ENCODE measurements at places on chromosomes 5 and 9. TPM values are rescaled to one million over a fixed set of nuclear protein-coding genes. Genes with fewer than 3 reads are reported as not detected.

S1PR3 gene
- 208 TPM for total RNA-seq

CDC20B gene
- total RNA-seq = not detected

ABL1 gene
- 85.0 TPM for total RNA-seq

MEF2C gene
- total RNA-seq = 94.1 TPM

PALM2AKAP2 gene
- 101 TPM for total RNA-seq

DCAF12 gene
- 20.5 TPM for total RNA-seq

IFT74 gene
- 11.0 TPM for total RNA-seq

PSD2 gene
- total RNA-seq = 0.14 TPM

OR1J2 gene
- total RNA-seq = not detected

CCDC171 gene
- 3.1 TPM for total RNA-seq

- DNase-seq = no peak
Observed at GRCh38 chr9:134174073-134174449, 9.7 kb upstream of the RNU6ATAC start.

DNA sequence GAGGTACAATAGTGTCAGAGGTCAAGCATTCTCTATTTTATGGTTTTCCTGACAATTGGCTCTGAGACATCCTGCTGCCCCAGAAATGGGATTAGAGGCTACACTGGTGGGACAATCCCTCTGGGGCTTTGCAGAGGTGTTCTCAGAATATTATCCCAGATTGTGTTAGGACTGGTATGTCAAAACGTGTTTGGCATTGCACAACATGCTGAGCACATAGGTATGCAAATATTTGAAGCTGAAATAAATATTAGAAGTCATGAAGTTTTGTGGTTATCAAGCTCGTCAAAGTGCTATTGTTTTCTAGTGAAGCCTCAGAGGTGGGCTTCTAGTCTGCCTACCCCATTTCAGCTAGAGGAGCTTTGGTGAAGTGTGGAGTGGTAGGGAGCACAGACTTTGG is 304.4 kb downstream of the MAN2A1 start:
- no peak for DNase-seq

DNA sequence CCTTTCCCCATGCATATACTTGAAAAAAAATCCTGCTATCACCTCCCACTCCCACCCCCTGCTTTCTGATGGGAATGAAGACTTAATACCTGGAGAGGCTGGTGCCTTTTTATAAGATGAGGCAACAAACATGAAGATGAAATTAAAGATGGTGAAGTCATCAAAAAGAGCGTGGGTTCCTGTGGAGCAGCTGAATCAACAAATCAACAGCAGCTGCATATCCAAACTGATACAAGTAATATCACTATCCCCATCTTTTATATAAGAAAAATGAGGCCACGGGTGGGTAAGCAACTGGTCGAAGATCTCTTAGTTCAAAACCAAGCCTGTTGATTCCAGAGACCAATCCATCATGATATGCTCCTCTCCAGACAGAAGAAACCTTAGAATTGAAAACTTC is 268.5 kb downstream of the ENC1 start:
- DNase-seq = no peak

GRCh38 chr5:100472091-100472490 is 63.1 kb upstream of the FAM174A start:
- DNase-seq = no peak

DNA sequence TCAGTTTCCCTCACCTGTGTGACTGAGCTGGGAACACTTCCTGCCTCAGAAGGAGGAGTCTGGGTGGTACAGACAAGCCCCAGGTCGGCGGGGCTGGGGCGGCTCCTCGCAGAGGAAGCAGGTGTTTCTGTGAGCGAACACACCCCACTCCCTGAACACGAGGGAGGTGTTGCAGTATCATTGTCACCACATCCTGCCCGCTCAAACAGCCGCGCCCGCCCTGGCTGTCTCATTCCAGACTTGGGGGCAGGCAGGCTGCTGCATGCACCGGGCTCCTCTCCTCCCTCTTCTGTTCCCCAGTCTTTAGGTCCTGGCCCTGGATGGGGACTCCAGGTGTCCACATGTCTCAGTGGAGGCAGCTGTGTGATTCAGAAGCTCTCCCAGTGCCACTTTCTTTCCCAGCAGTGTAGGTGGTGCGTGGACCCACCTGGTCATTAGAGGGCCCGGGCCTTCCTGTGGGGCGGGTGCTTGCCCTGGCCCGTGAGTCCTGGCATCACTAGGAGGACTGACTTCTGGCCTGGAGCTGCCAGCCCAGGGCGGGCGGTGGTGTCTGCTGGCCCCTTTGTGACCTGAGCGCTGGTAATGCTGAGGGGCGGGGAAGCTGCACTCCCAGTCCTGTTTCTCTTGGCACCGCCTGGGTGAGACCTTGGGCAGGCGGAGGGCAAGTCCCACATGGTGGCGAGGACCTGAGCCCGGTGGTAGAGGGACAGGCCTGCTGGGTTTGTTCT is 18.3 kb upstream of the PHYHD1 start:
- no peak for DNase-seq

GRCh38 chr9:110994771-110995241 is 43.5 kb downstream of the LPAR1 start:
- no peak for DNase-seq

DNA sequence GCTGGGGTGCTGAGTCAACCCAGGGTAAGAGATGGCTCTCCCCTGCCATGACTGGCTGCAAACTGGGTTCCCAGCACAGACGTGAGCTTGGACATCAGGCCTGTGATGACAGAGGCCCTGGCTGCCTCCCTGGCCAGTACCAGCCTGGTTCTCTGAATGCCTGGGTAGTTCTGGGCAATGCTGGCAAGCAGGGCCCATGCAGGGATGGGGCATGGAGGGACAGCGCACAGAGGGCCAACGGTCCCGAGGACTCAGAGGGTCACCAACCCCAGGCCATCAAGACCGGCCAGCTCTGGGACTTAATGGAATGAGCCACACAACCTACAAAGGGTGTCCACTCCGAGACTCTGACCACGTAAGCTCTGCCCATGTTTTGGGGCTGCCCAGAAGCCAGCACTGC is 241.4 kb downstream of the FSTL4 start:
- no peak for DNase-seq

- DNase-seq = no peak
Observed at GRCh38 chr5:57598756-57599155, 116.1 kb upstream of the ACTBL2 start.

DNA sequence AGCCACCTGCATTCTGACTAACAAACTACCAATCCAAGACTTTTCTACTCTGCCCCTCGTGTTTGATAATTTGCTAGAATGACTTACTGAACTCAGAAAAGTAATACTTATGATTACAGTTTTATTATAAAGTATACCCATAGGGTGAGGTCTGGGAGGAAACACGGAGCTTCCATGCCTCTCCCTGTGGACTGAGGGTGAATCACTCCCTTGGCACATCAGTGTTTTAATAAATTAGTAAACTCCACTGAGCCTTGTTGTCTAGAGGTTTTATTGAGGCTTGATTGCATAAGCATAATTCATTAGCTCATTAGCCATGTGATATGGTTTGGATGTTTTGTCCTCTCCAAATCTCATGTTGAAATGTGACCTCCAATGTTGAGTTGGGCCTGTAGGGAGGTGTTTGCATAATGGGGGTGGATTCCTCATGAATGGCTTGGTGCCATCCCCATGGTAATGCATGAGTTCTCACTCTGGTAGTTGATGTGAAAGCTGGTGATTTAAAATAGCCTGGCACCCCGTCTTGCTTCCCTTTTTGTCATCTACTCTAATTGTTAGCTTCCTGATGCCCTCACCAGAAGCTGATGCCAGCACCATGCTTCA is 233.6 kb upstream of the TRPC7 start:
- no peak for DNase-seq

- no peak for DNase-seq
Observed at GRCh38 chr9:110785166-110785565, 116.6 kb downstream of the MUSK start.

GRCh38 chr9:37550781-37551180 is 25.4 kb downstream of the FBXO10 start:
- DNase-seq = no peak

DNA sequence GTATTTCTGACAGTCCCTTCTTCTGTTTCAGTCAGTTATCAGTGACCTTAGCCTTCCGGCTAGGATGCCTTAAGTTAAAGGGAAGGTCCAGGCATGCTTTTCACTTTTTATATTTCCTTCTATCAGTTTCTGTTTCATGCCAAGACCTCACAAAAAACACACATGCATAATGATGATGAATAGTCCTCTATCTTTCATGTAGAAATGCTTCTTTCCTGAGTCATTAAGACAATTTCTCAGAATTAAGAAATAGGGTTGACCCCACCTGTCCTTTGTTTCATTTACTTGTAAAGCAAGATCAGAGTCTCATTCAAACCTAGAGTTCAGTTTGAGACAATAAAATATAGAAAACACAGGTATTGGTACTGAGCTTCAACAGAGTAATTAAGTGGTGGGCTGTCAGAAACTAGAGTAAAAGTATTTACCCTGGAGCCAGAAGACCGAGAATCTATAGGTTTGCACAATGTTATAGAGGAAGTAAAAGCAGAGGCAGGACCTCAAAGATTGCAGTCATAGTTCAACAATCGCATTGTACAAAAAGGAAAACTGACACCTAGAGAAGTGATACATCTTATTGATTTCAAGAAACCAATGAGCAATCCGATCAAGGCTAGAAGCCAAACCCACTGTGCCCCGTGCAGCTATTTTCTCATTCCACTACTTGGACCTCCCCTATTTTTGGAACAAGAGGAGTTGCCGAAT is 118.7 kb upstream of the PUM3 start:
- DNase-seq = no peak

GRCh38 chr5:35089334-35090314 is 41.9 kb upstream of the AGXT2 start:
- DNase-seq = no peak

- no peak for DNase-seq
Observed at GRCh38 chr5:173968154-173968797, 20.7 kb upstream of the C5orf47 start.

DNA sequence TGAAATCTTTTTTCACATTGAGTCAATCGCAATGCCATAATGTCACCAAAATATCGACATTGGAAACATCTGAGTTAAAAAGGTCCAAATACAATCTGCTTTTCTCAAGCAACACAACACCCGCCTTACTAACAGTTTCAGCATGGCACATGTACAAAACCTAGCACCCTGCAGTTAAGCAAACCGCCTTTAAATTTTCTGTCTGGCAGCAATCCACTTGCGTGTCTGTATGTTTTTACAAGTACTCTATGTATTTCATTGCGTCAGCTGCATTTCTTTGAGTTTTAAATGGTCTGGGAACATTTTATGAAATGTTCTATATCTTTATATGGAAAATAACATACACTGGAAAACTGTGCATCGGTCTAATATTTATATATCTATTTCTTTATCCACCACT is 134.6 kb downstream of the DENND1A start:
- no peak for DNase-seq

- no peak for DNase-seq
Observed at GRCh38 chr5:141763541-141763940, 81.5 kb upstream of the ARAP3 start.

GRCh38 chr5:111857623-111858022 is 100.6 kb upstream of the NREP start:
- no peak for DNase-seq

DNA sequence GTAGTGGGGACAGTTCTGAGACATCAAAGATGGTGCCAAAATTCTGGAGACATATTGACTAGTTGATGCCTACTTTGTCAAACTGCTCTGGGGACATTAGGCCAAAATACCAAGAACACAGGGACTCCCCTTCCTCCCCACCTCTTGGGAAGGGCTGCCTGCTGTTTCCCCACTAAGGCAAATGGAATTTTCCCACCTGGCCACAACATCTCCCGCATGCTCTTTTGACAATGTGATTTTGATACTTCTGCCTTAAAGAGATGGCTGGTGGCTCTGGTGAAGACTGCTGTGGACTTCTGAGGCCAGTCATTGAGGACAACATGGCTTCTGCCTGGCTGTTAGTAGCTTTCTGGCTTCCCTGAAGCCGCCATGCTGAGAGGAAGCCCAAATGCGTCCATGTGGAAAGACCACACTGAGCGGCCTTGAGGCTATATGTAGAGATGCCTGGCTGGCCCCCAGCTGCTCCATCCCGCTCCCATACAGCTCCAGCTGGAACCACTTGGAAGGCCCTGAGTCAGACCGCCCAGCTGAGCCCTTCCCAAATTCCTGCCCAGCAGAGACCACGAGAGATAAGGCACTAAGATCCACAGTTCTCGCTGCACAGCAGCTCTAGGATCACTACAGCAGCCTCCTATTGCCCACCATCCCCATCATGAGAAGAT is 226.7 kb downstream of the SYK start:
- no peak for DNase-seq

GRCh38 chr9:133181561-133181960 is 17.8 kb upstream of the GBGT1 start:
- no peak for DNase-seq

- DNase-seq = peak; percentile 93
Observed at GRCh38 chr5:100903039-100903887, at the start of gene ST8SIA4. Gene ST8SIA4 (minus strand): TSS chr5:100903282. CDS start chr5:100902955, 327 bp downstream.

GRCh38 chr9:19665146-19665863 is 123.5 kb downstream of the SLC24A2 start:
- DNase-seq = no peak

DNA sequence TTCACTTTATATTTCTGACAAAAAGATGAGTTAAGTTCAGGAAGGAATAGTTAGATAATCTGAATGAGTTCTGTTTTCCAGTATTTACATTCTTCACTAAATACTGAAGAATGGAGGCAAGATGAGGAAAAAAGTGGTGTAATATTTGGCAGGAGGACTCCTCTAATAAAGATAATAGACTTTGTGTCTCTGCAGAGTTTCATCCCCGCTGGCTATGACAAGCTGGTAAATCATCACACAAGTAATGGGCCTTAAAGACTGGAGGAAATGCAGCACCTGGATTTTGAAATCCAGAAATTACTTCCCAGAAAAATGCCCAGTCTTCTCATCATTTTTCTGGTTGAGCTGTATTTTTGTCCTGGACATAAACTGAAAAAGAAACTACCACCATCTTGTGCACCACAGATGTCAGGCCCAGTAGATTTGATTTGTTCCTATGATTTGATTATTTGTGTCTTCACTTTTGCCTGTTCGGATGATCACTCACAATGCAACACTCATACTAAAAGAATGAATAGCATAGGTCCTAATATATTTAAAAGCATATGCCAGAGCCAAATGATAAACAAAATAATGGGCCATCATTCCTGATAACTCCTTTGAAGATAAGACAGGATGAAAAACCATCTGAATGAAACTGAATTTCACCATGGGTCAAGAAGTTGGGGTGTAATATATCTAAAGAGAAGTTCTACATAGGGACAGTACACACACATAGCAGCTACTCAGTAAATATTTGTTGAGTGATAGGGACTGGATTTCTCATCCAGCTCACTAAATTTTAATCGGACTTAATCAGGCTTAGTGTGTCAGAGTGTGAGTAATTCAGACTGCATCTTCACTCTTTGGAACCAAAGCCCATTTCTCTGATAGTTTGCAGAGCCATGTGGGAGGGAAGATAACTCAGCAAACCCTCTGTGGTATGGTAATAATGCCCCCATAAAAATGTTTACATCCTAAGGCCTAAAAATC is 200.5 kb downstream of the HINT1 start:
- DNase-seq = no peak

DNA sequence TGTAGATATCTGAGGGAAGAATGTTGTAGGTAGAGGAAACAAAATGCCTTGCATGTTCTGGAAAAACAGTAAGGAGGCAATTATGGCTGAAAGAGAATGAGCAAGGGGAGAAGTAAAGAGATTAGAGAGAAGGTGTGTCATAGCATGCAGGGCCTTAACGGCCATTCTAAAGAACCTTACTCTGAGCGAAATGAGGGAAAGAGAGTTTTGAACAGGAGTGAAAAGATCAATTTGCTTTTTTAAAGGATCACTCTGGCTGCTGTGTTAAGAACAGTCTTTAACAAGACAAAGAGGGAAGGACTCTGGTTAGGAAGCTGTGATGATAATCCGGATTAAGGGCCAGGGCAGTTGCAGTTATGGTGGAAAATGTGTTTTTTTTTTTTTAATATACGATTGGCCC is 22.6 kb downstream of the PTBP3 start:
- no peak for DNase-seq
